Activated T-cell treated with anti-CD3 and anti-CD28 coated beads, Interleukin-2, amount 50 U/mL, for 48 hours (primary cell): ENCODE measurements at places on chromosomes 13 and 19.

DNA sequence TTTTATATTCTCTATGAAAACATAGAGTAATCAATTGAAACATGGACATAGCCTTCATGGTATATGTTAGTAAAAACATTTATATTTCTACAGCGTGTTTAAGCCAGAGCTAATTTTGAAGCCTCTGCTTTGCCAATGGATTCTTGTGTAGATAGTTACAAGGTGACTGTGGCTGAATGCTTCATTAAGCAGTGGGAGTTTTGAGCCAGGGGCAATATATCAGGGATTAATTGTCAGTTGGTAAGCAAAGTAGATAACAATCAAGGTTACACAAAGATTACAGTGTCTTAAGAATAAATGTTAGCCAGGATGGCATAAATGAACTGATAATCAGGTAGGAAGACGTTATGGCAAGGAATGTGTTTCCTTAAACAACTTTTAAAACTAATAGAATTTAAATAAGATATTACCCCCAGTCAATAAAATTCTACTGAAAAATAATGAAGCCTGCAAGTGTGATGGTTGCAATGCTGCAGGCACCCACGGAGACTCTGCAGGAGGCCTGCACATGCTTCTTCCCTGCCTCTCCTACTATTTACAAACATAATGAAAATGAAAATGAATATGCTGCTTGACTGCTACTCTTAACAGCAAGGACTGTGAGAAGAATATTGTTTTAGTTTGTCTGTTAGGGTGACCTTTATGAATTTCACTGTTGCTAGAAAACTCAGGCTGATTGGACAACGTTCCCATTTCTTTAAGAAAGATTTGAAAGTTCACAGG is 588.5 kb downstream of the GPC5 start:
- DNase-seq: no peak

DNA sequence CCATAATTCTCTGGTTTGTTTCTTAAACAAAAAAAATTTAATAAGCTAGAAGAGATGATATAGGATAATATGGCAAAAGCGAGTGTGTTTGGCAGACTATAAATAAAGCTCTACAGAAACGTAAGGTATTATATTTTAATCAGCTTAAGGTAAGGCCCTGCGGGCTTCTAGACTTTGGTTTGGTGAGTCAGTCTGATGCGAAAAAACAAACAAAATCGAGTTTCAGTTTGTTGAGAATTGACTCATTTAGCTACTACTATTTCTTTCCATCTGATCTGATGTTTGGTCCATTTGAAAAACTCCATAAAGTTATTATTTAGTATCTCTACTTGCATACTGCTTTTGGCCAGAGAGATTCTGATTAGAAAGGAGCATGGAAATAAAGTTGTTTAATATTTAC is 138.0 kb downstream of the MIPEP start:
- no peak for DNase-seq

DNA sequence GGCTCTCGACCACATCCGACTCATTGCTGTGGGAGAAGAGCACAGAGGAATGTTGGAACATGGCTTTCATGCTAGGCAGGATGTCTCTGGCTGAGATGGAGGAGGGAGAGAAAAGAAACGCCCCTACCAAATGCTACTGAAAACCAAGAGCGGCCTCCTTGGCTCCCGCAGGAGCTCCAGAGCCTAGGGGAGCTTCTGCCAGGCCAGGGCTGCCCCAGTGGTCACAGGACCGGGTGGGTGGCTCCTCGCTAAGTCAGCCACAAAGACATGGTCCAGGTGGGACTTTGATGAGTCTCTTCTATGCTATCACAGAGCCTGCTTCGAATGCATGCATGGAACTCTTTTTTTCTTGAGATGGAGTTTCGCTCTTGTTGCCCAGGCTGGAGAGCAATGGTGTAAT is 6.7 kb downstream of the LONP1 start:
- no peak for DNase-seq

DNA sequence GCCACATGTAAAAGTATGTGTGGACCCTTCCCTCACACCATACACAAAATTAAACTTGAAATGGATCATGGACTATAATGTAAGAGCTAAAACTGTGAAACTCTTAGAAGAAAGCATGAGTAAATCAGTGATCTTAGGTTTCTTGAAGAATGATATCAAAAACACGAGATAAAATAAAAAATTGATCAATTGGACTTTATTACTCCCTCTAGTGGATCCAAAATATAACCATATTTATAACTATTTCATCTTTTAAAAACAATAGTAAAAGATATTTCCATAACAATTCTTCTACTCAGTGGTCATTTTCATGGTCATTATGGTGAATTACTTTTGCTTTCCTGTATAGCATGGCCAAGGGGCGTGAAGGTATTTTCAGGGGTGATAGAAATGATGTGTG is 174.6 kb upstream of the LSM14A start:
- no peak for DNase-seq

DNA sequence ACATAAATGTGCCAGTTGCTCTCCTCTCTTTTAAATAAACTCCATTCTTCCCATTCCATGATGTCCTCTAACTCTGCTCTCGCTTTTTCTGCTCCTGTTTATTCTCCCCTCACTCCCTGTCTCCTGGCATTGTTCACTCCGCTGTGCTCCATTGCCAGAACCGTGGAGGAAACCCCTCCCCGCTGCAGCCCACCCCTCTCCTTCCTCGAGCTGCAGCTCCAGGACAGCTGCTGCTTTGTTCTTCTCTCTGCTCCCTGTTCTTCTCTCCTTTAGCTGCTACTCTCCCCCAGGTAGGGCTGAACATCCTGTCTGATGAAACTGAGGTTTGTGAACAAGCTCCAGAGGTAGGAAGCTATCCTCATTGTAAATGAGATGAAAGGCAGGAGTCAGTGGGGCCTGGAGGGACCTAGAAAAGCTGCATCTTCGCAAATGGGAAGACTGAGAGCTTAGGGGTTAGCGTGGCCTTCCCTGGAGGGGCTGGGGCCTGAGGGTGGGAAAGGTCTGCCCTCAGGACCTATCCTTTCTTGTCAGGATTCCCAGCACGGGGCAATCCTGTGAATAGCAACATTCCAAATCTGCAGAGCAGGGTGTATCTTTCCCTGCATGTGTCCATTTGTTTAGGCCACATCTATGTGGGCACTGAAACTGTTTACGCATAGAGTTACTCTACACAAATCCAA is 243.7 kb downstream of the DNAJC15 start:
- no peak for DNase-seq

- no peak for DNase-seq
These were observed 279 bp downstream of the DMRTC2 start for GRCh38 chr19:41845051-41845590.

GRCh38 chr19:51018745-51019543 is 565 bp downstream of the KLK10 start:
- no peak for DNase-seq

- no peak for DNase-seq
These were observed 4.0 kb downstream of the KLK7 start for GRCh38 chr19:50979758-50980157.

DNA sequence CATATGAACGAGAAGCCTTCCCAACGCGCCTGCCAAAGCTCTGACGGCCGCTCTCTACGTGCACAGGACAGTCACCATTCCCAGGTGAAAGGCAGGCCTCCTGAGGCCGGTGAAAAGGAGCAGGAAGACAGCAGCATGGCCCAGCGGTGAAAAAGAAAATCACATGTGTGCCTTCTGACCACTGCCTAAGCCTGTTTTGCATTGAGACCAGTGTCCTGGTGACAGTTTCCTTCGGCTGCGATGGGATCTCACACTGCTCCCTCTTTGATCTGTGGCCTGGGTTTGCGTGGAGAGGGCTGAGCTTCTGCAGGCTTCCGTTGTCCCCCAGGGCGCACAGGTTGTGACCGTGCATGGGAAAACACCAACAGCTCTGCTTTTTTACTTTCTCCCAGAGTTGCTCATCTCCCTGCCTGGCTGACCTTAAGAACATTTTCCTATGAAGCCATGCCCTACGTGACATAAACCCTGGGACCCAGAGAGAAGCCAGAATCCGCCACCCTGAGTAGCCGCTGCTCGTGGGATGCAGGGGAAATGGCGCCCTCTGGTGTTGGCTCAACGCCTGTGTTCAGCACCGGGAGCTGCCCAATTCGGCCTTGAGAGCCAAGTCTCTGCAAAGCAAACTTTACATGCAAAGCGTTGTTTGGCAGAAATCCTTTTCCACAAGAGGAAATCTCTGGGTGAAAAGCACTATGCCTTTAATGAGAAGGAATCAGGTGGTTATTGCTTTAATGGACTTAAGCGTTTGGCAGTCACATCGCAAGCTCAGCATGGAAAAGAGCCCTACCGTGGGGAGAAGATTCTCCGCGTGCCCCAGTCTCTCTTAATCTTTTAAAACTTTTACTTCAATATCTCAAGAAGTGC is 112.2 kb upstream of the GPR12 start:
- peak; percentile 67 for DNase-seq

- no peak for DNase-seq
These were observed 7.6 kb upstream of the HMG20B start for GRCh38 chr19:3565139-3565538.

- no peak for DNase-seq
These were observed 31.6 kb upstream of the METTL21C start for GRCh38 chr13:102726430-102726829.

- DNase-seq: no peak
These were observed 466.2 kb downstream of the TSHZ3 start for GRCh38 chr19:30883071-30883470.

GRCh38 chr19:40265763-40266099 is 19.4 kb downstream of the AKT2 start:
- no peak for DNase-seq

DNA sequence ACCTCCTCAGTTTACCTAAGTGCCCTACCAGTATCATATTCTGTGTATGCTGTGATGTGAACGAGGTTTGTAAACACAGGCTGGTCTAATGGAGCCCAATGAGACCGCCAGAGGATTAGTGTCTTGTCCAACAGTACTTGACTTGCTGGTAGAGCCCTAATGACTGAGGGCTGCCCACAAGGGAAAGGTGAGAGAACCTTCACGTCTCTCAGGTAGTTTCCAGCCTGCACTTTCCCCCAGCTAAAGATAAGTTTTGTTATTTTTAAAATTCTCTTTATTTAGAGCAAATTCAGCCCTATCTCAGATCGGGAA is 498 bp upstream of the RBM26 start:
- no peak for DNase-seq
